ENCODE measurements at places on chromosomes 2 and 18.
A peak's percentile ranks its signal among the peaks of the same experiment; 100 is the strongest.

DNA sequence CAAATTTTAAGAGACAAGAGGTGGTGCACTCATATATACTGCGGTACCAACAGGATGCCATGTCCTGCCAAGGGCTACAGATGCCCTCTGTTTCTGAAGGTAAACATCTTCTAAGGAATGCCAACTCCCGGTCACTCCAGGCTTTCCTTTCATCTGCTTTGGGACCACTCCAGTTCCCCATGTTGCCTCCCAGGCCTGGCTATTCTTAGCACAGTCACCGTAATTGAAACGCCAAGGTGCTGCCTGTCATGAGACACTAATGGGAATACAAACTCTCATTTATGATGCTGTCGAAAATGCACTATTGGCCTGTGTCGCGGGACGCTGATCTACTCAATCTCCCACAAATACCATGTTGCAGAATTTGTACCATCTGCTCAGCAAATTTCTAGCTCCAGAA is 79.6 kb downstream of the KLF7 start:
- DNase-seq = no peak

- no peak for DNase-seq
Measured at GRCh38 chr18:49098386-49098785, 147.6 kb upstream of the SMAD7 start.

DNA sequence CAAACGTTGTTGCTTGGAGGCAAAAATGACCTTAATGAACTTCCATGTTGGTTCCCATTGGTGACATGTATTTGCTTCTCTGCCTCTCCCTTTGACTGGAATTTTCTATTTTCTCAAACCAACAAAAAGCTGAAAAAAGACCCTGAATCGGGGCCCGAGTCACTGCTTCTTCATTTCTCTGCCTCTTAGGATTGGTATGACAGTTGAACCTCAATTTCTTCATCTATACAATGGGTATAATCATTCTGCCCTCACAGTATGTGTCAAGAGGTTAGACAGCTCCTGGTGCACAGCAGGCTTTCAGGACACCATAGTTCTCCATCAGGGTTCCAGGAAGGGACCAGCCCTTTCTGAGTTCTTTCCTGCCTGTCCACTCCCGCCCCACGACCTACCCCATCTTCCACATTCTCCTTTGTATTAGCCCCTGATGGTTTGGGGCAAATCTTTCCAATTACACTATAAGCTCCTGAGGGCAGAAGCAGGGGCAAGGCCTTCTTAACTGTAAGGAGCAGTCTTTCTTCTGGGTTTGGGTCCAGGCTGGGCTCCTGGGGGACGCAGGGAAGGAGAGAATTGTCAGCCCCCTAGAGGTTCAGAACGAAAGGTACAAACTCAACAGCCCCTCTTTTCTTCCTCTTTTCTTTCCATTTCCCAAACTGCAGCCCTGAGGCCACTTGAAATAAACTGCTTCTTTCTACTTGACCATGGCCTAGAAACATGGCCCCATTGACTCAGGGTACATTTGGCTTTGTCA is 6.3 kb upstream of the PKDCC start:
- no peak for DNase-seq

- DNase-seq = no peak
Measured at GRCh38 chr18:55406451-55406991, 181.5 kb downstream of the TCF4 start.

- DNase-seq = no peak
Measured at GRCh38 chr2:241857572-241858121, 1.0 kb downstream of the PDCD1 start.

DNA sequence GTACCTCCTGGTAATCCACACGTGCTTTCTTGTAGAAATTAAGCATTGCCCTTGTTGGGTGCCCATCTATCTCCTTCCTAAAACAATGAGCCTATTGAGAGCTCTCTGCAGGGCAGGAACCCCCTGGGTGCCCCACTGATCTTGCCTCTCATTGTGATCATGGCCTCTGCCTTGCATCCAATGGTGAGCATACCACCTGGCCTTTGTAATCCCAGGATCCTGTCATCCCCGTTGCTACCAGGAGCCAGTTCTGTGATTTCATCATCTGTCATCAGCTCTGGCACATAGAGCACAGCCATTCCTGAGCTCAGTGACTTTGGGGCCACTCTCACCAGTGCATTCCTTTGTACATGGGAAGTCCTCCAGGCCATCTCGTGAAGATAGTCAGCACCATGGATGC is 381.0 kb upstream of the ID2 start:
- DNase-seq = no peak

- no peak for DNase-seq
Measured at GRCh38 chr2:69797235-69797634, 32.2 kb upstream of the GMCL1 start.

DNA sequence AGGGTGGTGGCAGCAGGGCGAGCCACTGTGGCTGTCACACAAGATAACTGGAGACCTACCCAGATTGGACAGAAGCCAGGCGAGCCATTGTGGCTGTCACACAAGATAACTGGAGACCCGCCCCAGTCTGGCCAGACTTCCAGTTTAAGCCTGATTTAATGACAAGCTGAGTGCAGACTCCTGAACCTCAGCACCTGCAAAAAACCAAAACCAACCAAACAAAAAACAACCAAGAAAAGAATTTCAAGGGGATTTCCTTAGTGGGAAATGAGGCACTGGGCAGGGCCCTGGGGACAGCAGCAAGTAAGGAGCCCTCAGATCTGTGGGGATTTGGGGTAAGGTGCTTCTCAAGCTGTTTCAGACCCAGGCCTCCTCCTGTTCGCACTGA is 95.2 kb upstream of the BOD1L2 start:
- DNase-seq = no peak

GRCh38 chr18:7945882-7946281 is 378.8 kb downstream of the PTPRM start:
- no peak for DNase-seq

DNA sequence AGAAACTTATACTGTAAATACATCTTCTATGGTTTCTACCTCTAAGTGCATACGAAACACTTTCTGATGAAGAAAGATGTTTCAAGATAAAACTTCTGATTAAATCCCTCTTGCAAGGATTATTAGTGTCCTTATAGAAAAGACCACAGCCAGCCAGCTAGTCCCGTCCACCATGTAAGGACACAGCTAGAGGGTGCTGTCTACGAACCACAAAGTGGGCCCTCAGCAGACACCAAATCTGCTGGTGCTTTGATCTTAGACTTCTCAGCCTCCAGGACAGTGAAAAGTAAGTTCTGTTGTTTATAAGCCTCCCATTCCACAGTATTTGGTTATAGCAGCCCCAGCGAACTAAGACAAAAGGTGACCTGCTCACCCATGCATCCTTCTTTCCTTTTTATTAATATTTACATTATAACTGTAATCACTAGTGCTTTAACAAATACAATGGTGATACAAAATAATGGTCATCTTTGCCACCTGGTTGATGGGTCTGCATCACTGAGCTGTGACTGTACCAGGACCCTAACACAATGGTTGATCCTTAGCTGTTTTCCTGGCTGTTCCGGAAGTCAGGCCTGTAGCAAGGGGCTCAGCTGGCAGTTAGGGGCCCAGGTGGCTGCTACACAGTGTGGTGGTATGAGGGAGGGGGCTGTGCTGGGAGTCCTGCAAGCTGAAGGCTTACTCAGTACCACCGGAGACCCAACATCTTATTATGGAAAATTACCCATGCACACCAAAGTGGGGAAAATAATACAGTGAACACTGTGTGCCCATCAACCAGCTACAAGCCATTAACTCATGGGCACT is 108.5 kb upstream of the SMAD7 start:
- DNase-seq = no peak

- peak; percentile 25 for DNase-seq
Measured at GRCh38 chr2:7725171-7725849, 808.1 kb downstream of the RNF144A start.

DNA sequence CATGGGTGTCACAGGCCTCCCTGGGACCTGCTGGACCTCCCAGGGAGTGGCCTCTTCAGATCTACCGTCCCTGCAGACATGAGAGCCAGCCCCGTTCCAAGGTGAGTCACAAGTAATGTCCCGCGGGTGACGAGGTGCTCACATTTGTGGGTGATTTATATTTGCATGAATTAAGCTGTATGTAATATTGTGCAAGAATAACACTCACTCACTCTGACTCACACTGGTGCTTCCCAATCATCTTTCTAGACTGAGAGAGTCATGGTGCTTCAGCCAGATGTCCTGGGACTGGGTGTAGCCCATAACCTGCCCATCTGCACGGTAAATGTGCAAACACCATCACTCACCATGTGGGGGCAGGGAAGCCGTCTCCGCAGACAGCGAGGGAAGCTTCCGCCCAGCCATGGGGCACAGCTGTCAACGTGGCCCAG is 347.5 kb upstream of the SALL3 start:
- DNase-seq = peak; percentile 73

GRCh38 chr2:43636621-43637020 is 439 bp upstream of the PLEKHH2 start:
- DNase-seq = no peak

DNA sequence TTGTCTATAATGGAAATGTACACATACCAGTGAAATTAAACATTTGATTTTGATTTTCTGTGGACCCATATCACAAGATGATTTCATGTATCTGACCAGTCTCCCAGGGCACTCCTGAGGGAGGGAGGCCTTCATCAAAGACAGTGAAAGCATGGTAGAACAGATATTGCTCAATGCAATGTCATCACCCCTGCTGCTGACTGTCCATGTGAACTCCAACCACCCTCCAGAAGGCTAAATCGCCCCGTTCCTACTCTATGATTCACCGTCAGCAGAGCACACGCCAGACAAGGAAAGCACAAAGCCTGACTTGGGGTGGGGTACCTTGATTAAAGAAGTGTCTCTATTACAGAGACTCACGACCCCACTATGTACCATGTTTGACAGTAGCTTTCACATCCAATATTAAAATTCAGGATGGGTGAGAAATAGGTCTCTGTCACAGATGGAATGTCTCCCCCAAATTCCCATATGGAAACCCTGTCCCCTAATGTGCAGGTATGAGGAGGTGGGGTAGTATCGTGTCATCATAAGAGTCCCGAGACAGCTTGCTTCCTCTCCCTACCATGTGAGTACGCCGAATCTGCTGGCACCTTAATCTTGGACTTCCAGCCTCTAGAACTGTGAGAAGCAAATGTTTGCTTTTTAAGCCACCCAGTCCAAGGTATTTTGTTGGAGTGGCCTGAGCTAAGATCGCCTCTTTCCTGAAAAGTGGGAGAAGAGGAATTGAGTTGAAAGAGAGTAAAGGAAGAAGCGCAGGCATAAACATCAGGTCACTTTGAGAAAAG is 42.4 kb downstream of the CYB5A start:
- DNase-seq = peak; percentile 94

Data from inflammatory macrophage treated with lipopolysaccharide for 4 hours (primary cell).